IPS-NIHi11 (cell line): ENCODE measurements at places on chromosomes 6 and 20.

GRCh38 chr6:35596448-35597442 lies 84.0 kb upstream of the TULP1 start:
- no peak for DNase-seq

GRCh38 chr6:157953580-157954091 lies 28.0 kb upstream of the SYNJ2 start:
- no peak for DNase-seq

GRCh38 chr6:141677598-141678211 lies 455.0 kb upstream of the GJE1 start:
- peak; percentile 14 for DNase-seq

DNA sequence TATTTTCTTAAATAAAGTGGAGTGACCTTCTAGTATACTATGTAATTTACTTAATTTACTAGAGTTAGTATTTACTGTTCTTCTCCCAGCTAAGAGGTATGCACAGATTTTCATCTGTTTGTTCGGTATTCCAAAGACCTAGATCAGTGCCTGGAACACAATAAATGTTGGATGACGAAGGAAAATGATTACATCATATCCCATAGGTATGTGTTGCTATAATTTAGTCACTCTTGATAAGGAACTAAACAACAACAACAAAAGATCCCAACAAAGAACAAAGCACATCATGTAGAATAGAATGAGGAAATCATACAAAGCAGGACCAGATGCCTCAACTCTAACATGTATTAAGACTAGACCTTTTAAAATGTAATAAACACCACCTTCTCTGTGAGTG lies 89.6 kb upstream of the ADGRF1 start:
- no peak for DNase-seq

- no peak for DNase-seq
Observed at GRCh38 chr6:169575365-169575764, 126.5 kb downstream of the WDR27 start.

- DNase-seq = peak; percentile 18
Observed at GRCh38 chr6:142551274-142551811, 249.5 kb downstream of the ADGRG6 start.

DNA sequence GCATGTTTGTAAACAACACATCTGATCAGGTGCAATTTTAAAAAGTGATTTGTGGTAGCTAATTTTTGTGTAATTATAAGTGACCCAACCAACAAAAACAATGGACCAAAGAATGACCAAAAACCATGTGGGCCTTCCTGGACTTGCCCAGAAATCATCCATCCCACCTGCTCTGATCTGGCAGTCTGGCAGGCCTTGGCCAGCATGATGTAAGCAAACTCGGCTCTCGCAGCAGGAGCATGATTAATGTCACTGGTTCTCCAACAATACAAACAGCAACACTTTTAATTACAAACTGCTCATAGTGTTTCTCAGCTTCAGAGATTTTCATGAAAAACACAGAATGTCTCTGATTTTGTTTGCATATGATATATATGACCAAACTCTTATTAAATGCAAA lies 16.1 kb downstream of the TP53INP2 start:
- DNase-seq = no peak

DNA sequence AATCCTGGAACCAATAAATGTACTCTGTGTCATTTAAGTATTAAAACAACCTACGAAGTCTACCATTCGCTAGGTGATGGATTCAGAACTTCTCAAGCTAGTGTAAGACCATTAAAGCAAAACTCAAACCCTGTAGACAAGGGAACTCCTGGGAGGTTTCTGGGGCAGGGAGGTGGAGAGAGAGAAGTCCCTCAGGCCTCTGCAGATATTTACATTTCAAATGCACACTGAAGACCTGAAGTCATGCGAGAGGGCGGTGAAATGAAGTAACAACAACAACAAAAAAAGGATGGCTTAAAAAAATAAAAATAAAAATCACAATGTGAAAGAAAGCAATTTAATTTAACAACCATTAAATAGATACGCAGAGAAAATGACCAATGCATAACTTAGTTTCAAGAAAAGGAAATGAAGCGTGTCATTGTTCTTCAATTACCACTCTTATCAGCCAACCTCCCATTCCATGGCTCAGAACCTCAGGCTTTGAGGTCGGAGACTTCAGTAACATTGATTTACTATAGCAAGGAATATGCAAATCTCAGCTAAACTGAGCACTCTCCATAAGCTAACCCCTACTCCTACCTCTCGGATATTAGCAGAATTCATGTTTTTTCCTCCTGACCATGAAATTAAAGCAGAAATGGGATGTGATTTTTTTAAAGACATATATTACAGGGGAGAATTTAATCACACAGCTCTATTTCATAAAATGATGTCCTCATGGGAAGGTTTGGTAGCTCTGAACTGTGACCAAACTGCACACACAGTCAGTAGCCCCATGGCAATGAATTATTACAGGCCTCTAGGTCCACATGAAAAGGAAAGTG lies 140.6 kb downstream of the KIF16B start:
- DNase-seq = no peak

GRCh38 chr20:21048841-21049273 lies 57.3 kb downstream of the LINC00237 start:
- DNase-seq = peak; percentile 88

DNA sequence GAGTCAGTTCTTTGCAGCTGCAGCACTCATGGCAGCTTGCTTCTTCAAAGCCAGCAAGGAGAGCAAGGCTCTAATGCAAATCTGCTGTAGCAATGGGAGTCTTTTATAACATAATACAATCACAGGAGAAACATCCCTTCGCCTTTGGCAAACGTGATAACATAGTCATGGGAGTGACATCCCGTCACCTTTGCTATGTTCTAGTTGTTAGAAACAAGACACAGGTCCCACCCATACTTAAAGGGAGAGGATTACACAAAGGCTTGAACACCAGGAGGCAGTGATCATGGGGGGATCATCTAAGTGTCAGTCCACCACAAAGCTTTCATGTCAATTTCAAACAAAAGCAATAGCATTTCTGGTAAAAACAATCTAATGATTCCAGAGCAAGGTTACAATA lies 40.1 kb upstream of the PHACTR2 start:
- DNase-seq = no peak

DNA sequence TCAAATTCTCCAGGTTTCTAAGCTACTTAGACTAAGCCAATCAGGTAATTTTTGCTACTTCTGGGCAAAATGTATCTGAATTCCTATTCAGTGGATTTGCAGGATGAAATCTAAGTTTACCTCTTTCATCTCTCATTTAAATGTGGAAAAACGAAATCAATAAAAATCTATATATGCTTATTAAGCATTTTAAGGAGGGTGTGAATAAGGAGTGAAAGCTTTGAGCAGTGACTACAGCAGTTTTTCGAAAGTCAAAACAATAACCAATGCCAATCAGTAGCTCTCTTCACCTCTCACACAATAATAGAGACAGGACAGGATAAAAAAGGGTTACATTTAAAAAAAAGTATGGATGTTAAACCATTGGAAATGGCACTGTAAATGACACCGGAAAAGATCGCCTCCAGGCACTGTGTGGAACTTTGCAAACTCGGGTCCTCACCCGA lies 476 bp upstream of the BCKDHB start:
- no peak for DNase-seq

GRCh38 chr6:143451531-143451930 lies 926 bp downstream of the PEX3 start:
- no peak for DNase-seq

DNA sequence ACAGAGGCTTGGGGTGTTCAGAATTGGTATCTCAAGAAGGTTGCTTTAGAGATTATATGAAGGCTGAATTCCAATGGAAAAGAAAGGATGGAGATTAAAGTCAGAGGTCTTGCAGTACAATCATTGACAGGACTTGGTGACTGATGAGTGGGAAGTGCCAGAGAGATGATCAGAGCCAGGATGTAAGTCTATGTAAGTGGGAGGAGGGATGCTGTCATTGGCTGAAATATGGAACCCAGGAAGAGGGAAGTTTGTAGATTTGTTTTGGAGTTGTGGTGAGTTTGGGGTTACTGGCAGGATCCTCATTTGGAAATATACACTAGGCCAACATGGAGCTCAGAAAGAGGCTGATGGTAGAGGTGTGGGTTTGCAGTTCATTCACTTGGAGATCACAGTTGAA lies 23.8 kb upstream of the TNFAIP3 start:
- no peak for DNase-seq

GRCh38 chr6:140572867-140573266 lies 1198.4 kb upstream of the CITED2 start:
- DNase-seq = no peak

DNA sequence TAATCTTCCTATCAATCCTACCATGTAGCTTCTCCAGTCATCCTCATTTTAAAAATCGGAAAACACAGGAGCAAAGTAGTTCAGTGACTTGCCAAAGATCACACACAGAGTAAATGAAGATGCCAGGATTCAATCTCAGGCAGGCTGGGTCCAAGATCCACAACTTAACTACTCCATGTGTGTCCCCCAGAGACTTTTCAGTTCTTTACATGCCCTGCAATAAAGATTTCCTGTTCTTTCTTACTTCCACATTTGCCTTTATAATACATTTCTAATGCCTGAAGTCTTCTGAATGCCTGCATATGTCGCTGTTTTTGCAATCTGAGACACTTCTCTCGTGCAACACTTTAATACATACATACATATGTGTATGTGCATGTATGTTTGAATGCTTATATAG lies 121.7 kb upstream of the MARCKS start:
- DNase-seq = no peak

GRCh38 chr6:45758787-45759471 lies 256.7 kb downstream of the CLIC5 start:
- no peak for DNase-seq

DNA sequence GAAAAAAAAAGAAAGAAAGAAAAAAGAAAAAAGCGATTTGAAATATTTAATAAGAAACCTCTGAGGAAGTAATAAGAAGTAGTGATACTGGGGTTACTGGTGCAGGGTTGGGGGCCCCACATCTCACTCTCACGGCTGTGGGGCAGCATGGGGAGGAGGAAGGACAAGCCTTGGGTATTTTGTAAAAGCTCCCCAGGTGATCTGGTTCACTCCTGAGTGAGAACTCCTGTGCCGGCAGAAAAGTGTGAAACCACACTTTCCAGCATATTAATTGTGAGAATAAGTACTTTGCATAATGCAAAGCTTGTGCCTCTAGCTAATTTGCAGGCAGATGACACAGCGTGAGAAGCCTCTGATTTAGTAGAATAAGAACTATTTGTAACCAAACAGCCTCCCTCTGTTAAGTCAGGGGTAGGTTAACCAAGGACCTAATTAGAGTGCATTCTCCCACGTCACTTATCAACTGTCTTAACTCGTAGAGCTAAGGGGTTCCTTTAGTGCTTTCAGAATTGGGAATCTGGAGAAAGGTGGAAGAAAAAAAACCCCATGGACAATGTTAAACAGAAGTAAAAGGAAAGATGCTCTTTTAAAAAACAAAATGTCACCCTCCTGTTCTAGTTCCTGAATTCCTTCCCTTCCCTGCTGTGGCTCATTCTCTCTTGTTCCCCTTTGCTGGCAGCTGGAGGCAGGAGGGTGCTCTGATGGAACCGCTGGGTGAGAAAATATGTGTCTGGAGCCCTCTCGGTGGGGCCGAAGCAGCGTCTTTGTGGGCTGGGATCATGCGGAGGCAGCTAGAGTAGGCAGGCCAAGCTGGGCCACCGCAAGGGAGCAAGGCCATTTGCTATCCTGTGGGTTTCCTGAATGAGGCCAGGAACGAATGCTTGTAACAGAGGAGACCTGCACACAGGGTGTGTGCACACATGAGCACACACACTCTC lies 108.7 kb downstream of the FYN start:
- peak; percentile 43 for DNase-seq

DNA sequence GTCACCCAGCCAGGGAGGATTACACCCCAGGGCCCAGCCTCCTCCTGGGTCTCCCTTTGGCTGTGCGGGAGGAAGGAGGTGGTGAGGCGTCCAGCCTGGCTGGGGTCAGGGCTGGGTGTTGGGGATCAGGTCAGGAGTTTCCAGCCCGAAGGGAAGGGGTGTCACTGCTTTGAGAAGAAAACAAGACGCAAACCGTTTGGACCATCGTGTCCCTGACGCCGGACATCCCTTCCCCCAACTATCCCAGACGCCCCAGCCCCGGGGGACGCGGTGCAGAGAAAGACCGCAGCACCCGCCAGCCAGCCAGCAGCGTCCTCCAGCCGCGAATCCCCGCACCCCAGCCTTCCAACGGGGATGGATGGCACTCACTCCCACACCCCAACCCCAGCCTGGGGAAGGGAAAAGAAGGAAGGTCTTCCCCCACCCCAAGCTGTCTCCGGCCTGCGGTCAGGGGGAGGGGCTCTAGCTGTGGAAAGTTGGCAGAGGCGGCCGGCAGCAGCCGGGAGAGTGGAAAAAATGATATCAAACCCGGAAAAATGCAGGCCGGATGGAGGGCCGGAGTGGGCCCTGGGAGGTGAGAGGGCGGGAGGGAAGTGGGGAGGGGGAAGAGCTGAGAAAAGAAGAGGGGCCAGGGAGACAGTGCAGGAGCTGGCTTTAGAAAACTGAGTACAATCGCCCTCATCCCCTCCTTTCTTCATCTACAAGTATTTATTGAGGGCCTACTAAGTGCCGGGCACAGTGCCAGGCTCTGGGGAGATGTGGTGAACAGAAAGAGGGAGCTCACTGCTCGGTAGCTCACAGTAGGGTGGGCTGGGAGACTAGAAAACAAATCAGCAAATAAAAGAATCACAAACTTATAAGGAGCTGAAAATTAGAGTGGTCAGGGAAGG lies 10.6 kb downstream of the REM1 start:
- DNase-seq = no peak

DNA sequence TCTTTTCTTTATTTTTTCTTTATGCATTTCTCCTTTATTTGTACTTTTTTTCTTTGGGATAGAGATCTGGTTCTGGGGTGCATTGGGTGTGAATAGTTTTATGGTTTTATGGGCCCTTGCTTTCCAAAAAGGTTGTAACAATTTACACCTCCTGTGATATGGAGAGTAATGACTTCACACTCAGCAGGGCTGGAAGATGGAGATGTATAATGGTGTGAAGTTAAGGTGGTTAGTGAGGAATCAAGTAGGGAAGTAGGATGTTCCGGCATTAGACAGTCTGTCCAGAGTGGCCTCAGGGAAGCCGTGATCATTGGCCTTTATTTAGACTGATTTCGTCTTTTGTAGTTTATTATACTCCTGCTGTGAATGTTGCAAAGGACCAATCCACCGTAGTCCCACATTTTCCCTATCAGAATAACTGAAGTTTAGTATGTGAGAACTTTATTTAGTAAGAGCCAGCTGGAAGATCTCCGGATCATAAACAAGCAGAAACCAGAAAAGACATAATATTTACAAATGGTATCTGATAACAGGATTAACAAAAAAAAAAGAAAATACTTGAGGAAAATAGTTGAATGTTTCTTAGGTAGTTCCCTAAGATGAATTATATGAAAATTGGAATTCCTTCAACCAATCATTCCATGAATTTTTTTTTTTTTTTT lies 255.5 kb downstream of the TBC1D7 start:
- DNase-seq = no peak

DNA sequence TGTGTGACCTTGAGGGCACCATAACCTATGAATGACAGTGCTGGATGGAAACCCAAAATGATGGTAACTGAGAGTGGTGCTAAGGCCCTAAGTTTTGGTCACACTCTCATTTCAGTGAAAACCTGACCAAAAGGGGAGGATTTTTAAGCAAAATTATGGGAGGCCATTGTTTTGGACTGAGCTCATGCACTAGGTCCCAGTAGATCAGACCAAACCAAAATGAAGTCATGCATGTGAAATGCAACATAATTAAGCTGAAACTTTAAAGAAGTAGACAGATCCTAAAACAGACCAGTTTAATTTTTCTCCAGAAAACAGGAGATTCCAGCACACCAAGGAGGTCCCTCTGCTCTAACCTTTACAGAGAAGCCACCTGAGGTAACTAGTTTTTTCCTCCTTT lies 24.0 kb upstream of the THBS2 start:
- no peak for DNase-seq

- no peak for DNase-seq
Observed at GRCh38 chr6:118706702-118707101, 55.3 kb upstream of the CEP85L start.

GRCh38 chr6:128400875-128401274 lies 119.5 kb downstream of the PTPRK start:
- DNase-seq = no peak
